ENCODE measurements at places on chromosomes 4 and X. TPM values are rescaled to one million over a fixed set of nuclear protein-coding genes. Genes with fewer than 3 reads are reported as not detected.

ATP2B3 gene
- total RNA-seq: not detected

CXCR3 gene
- total RNA-seq: not detected

REST gene
- total RNA-seq: 25.6 TPM

MGAT4D gene
- not detected for total RNA-seq

PPBP gene
- not detected for total RNA-seq

PDS5A gene
- total RNA-seq: 44.8 TPM

NEUROG2 gene
- total RNA-seq: not detected
